ENCODE measurements at places on chromosomes 5 and 9. TPM values are rescaled to one million over a fixed set of nuclear protein-coding genes. Genes with fewer than 3 reads are reported as not detected.

Gene SGCD
- total RNA-seq, result not detected

GRCh38 chr9:83065233-83065632 is 2.3 kb upstream of the RASEF start:
- DNase-seq, result no peak

GRCh38 chr5:56080375-56081052 is 85.8 kb upstream of the IL6ST start:
- DNase-seq, result no peak

- no peak for DNase-seq
Measured at GRCh38 chr9:90890146-90890810, 88.7 kb downstream of the SYK start.

DNA sequence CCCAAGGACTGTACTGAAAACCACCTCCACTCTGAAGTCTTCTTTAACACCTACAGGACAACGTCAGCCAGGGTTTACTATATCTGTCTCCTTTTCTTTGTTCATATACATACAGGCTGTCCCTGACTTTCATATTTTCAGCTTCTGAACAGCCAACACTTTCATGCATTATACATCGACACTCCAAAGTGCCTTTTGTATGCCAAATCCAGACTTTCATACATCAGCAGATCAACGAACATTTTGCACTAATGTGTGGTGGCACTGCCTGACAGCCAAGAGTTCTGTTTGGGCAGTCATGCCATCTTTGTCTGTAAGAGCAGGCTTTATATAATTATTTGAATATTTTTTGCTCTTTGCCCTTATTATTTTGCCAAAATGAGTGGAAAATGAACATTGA is 487.4 kb downstream of the CETN3 start:
- DNase-seq, result no peak

Data from activated naive CD4-positive, alpha-beta T cell treated with anti-CD3 and anti-CD28 coated beads, Interleukin-2, amount 50 U/mL, for 72 hours (primary cell).